Activated CD8-positive, alpha-beta T cell treated with anti-CD3 and anti-CD28 coated beads for 36 hours (primary cell): ENCODE measurements at places on chromosomes 7 and 10. TPM values are rescaled to one million over a fixed set of nuclear protein-coding genes. Genes with fewer than 3 reads are reported as not detected.
A peak's percentile ranks its signal among the peaks of the same experiment; 100 is the strongest.

The DEPP1 gene
- total RNA-seq = 0.27 TPM

The HOXA9 gene
- total RNA-seq = not detected

The ATG9B gene
- 14.0 TPM for total RNA-seq

GRCh38 chr10:95832216-95833041 lies 75.3 kb upstream of the CC2D2B start:
- peak overlapping the region; percentile 85 for H3K27ac ChIP-seq
- peak; percentile 69 for DNase-seq
- peaks cover 21% of the 10 kb centered on the region for H3K4me1 ChIP-seq
- no peaks in the 10 kb centered on the region for H3K27me3 ChIP-seq
- peak overlapping the region; percentile 70 for H3K4me3 ChIP-seq
